ENCODE measurements at places on chromosomes 2 and 18.

DNA sequence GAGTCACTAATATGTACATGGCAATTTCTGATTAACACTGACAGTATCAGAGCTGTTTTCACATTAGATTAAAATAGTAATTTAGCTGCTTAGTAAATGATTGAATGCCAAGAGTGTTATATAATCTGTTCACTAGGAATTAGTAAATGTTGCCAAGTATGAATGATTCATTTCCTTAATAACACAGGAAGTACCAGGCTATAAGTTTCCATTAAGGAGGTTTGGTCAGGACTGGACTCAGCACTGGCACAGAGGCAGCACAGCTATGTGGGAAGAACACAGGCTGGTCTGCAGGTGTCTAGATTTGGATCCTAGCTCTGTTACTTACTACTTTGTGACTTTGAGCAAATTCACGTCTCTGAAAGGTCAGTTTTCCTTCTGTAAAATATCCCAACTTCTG lies 97.2 kb downstream of the TDRD15 start:
- no peak for DNase-seq
- no peaks in the 10 kb centered on the region for H3K27me3 ChIP-seq
- no peaks in the 10 kb centered on the region for H3K36me3 ChIP-seq
- H3K4me1 ChIP-seq, result no peaks in the 10 kb centered on the region
- H3K4me3 ChIP-seq, result no peak overlapping the region
- H3K27ac ChIP-seq, result no peak overlapping the region

GRCh38 chr2:33436083-33436482 lies 40.4 kb upstream of the RASGRP3 start:
- H3K27me3 ChIP-seq, result no peaks in the 10 kb centered on the region
- no peaks in the 10 kb centered on the region for H3K4me1 ChIP-seq

DNA sequence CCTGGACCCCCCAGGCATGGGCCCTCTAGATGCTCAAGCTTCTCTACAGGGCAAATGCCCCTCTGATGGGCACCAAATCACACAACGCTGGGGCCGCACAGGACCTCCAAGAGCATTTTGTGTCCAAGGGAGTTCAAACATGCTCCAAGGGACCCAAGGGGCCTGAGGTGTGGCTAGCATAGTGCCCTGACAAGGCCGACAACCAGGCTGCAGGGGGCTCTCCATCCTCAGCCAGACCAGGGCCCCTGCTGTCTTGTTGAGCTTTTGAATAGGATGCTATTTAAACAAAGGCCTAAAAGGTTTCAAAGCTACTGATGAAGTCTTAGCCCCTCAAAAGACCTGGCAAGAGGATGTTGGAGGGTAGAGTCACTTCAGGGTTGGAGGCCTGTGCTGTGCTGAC lies 33.1 kb downstream of the EN1 start:
- no peak overlapping the region for H3K4me3 ChIP-seq
- H3K27me3 ChIP-seq, result peaks cover 5% of the 10 kb centered on the region
- no peaks in the 10 kb centered on the region for H3K36me3 ChIP-seq
- no peak for DNase-seq
- no peaks in the 10 kb centered on the region for H3K4me1 ChIP-seq
- no peak overlapping the region for H3K27ac ChIP-seq

- H3K4me1 ChIP-seq, result no peaks in the 10 kb centered on the region
- peak; percentile 59 for DNase-seq
- no peak overlapping the region for H3K4me3 ChIP-seq
- no peaks in the 10 kb centered on the region for H3K27me3 ChIP-seq
Observed at GRCh38 chr2:189142893-189143759, 36.4 kb downstream of the COL5A2 start.

Data from naive thymus-derived CD4-positive, alpha-beta T cell (primary cell).